ENCODE measurements at places on chromosomes 2 and 18.

GRCh38 chr2:18993756-18994338, 364.6 kb downstream of the OSR1 start:
- DNase-seq: no peak

DNA sequence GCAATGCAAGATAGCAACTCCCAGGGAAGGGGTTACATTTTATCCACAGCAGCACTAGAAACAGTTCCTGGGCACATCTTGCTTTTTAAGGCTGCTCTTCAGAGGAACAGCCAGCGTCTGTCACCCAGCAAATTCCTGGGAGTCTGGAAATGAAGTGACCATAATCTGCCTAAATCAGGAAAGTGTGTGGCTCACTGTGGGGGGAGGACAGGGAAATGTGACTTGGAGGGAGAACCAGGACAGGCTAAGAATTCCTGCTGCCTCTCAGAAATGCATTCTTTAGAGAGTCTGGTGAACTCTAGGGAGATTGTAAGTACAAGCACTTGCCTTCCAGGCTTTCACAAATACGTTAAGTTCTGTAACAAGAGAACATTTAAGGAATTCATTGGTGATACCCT, 364.3 kb upstream of the SPHKAP start:
- no peak for DNase-seq

- no peak for DNase-seq
Measured at GRCh38 chr2:40330096-40330495, 121.8 kb downstream of the SLC8A1 start.

GRCh38 chr2:181814057-181814491, 77.5 kb upstream of the ITPRID2 start:
- peak; percentile 62 for DNase-seq

DNA sequence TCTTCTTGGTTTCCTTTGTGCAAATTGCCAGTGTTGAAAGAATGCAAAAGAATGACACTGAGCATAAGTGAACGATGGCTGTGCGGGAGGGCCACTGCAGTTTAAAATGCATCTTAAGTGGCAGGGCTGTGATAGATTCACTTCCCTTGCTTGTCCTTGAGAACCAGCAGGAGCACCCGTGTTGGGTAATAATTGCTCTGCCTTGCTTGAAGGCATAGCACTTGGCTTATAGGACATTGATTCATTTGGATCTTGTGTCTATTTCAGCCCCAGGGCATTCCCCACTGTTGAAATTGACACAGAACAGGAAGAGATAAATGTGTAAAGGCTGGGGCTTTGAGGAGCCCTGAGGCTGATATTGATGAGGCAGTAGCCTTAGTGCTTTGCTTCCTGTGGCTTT, 1003.7 kb upstream of the GYPC start:
- no peak for DNase-seq

- DNase-seq: peak; percentile 61
Measured at GRCh38 chr2:160613466-160614153, 120.0 kb upstream of the RBMS1 start.

DNA sequence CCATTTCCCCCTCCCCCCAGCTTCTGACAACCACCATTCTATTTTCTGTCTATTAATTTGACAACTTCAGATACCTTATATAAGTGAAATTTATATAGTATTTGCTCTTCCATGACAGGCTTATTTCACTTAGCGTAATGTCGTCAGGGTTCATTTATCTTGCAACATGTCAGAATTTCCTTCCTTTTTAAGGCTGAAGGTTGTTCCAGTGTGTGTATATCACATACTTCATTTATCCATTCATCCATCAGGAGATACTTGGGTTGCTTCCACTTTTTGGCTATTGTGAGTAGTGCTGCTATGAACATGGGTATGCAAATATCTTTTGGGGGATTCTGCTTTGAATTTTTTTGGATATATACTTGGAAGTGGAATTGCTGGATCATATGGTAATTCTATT, 7.4 kb downstream of the BCL2L11 start:
- DNase-seq: no peak

DNA sequence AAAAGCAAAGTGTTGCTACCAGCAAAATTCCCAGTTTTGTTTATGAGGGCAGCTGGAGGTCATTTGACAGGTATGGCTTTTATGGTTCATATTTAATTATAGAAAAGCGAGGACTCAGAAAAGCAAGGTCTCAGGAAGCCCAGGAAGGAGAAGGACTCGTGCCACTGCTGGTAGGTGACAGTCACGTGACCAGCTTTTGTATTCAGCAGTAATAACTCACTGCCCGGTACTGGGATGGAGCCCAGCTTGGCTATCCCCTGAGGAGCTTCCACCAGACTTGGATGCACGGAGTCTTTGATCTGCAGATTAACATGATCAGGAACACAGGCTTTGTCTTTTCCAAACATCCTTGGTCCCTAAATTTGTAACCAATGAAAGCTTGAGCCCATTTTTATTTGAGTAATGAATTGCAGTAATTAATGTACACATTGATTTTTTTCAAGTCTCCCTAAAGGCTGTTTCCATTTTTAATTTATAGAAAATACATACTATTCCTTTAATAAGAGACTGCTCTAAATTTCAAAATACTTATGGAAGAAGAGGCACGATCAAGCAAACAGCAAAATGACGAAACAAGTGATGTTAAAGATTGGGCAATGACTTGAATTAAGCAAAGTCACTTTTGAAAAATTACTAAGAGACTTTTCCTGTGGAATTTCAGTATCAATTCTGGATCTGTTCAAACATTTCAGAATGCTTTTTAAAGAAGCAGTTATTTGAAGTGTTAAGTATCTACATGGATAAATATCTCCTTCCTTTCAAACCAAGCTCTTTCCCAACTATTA, 251.7 kb upstream of the HNRNPA3 start:
- no peak for DNase-seq

DNA sequence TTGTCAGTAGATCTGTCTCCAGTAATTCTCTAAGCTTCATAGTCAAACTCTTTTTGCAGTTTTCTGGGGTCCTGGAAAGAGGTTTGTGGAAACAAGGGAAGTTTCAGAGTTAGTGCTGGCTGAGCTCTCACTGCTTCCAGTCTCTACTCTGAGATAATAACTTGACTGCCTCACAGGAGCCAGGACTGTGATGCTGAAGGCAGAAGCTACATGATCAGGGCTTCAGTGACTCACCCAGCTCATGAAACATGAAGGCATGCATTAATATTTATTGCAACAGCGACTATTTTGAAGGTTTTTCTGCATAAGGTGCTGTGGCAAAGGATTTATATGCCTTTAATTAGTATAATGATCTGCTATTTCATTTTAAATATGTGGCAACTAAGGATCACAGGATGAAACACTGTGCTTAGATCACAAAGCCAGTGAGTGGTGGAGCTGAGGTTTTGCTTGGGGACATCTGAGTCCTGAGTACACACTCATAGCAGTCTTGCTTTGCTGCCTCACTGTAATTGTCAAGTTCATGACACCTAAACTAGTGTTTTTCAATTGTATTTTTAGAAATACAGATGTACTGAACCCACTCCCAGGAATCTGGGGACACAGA, 448.4 kb upstream of the GCFC2 start:
- no peak for DNase-seq

- no peak for DNase-seq
Measured at GRCh38 chr2:12803607-12804006, 86.9 kb downstream of the TRIB2 start.

DNA sequence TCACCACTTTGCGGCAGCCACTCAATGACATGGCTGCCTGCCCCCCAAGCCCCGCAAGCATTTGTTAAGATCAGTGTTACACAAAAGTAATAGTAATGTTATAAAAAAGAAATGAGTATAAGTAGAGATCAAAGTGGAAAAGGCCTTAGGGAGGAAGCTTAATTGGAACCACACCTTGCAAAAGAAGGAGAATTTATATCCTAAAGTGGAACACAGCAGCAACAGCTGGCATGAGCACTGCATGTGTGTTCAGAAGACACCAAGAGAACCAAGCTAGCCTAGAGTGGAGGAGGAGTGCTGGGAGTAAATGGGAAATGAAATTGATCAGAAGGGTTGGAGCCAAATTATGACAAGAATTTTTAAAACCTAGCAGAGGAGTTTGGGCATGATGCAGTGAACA, 73.1 kb upstream of the STK17B start:
- DNase-seq: no peak

- no peak for DNase-seq
Measured at GRCh38 chr18:2612996-2613395, 41.6 kb downstream of the NDC80 start.

GRCh38 chr2:20369366-20369765, 18.7 kb upstream of the PUM2 start:
- DNase-seq: no peak

DNA sequence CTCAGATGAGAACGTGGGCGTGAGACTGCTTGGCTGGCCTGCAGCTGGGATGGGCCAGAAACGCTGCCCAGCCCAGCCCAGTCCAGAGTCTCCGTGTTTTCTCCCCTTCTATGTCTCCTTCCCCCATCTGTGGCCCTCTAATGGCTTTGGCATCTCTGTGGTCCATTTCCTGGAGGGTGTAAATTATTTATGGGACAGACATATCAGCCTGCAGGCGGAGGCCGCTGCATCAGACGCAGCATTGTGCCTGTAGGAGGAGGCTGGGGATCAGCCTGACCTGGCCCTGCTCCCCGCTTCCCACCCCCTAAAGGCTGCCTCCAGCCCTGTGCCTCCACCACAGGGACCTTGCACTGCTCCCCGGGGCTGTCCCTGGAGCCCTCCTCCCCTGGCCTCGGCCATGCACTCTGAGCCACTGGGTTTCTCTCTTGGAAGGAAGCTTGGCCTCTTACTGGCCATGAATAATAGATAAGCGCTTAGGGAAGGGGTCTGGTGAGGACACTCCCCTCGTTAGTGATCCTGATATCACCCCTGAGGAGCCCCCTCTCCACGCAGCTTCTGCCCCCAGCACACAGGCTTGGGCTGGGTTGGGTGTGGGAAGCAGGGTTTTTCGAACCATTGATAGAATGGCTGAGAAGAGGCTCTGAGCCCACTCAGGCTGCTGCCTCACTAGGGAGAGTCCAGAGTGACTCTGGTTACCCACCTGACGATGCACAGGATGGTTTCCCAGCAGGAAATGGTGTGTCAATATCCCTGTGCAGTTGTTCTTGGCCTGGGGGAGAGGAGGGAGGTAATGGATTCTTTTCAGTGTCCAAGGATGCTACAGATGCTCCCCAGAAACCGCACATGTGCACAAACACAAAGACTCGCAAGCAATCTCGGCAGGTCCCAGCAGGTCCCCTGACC, 185.5 kb downstream of the MYCN start:
- no peak for DNase-seq

DNA sequence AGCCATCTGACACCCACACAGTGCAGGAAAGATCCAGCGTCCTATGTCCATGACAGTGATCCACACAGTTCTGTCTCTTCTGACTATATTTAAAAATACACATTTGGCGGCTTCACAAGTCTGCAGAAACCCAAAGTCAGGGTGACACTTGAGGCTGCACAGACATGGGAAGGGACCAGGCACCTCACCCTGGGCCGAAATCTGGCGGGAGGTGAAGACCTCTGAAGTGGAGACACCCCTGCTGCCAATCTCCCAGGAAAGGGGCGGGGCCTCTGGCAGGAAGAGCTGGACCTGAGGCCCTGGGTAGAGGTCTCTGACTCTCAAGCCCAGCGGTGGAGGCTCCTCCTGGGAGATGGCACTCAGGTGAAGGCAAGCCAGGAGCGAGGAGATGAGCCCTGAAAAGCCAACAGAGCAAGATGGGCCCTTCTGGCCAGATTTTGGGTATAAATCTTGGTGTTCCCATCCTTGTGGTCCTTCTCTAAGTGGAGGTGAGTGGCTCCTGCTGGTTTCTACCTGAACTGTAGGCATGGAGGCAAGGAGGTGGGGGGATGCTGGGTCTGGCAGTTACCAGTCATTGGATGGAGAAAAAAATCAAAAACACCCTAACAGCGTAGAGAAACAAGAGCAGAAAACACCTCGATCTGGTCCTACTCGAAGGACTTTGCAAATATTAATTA, 248.4 kb downstream of the HDAC4 start:
- DNase-seq: no peak

DNA sequence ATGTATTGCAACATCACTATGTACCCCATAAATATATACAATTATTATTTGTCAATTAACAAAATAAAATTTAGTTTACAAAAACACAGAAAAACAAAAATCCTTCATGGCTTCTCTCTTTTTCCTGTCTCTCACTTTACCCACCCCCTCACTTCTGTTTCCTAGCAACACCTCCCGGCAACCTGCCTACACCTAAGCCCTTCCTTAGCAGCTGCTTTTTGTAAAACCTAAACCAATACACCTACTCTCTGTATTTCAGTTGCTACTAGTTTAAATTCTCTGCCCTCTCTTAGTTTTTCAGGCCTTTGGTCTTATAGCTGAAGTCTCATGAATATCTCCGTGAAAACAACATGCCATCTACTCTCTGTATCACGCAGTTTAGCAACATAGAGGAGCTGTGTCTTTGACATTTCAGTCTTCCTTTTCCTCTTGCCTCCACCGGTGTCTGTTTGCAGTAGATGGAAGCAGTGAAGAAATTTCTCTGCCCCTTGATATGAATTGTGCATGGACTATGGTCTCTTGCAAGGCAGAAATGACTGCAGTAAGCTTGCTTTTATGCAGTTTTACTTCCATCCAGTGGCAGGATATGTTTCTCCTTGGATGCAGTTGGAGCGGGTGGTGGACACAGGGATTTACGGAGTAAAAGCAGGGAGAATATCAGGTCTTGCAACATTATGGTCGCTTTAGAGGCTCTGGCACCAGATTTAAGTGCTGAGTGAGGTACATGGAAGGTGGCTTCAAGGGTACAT, 42.0 kb upstream of the ZDBF2 start:
- DNase-seq: no peak

DNA sequence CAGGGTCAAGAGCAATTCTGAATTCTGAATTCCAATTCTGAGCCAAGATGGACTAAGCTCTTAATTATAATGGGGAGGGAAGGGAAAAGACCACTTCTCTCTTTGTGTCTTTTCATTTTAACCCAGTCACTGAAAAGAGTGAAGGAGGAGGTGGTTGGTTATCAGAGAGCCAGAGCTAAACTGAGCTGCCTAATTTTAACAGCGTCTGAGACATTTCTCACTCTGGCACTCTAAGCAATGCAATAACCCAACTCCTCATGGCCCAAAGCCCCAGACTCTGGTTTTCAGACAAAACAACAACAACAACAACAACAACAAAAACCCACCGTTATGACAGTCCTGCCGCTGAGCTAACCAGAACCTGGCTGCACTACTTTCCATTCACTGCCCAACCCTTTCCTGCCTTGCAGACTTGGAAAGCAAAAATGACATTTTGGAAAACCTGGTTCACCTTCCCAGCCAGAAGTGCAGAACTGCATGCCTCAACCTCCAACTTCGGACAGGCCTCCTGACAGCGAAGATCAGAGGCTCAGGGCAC, 1.0 kb downstream of the CHST10 start:
- no peak for DNase-seq

DNA sequence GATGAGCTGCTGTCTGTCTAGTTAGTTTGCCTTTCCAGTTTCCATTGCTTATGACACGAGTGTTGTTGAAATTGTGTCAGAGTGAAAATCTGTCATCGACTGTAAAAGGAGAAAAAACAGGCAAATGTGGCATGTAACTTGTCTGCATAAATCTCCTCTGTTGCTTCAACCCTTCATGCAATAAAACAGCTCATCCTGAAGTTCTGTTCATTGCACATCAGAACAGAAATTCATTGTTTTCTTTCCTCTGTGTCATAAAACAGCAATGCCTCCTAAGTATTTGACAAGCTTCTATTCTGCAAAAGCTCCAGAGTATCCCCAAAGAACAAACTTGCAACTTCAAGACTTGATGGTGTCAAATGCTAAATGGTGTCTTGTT, 432.1 kb downstream of the MEIS1 start:
- no peak for DNase-seq

GRCh38 chr2:79984476-79984875, 320.1 kb downstream of the LRRTM1 start:
- no peak for DNase-seq

- DNase-seq: no peak
Measured at GRCh38 chr2:24832073-24832461, 38.8 kb downstream of the CENPO start.

GRCh38 chr2:10940596-10940995, 28.9 kb downstream of the KCNF1 start:
- no peak for DNase-seq
